Activated CD4-positive, alpha-beta T cell treated with anti-CD3 and anti-CD28 coated beads, Interleukin-10, Interleukin-2, amounts not matched to agents 100 ng/mL and 50 ng/mL, durations not matched to agents 16 hours and 8 hours (primary cell): ENCODE measurements at places on chromosomes 6 and 20.

- DNase-seq = no peak
Observed at GRCh38 chr20:38060536-38060935, 27.0 kb downstream of the RPRD1B start.

DNA sequence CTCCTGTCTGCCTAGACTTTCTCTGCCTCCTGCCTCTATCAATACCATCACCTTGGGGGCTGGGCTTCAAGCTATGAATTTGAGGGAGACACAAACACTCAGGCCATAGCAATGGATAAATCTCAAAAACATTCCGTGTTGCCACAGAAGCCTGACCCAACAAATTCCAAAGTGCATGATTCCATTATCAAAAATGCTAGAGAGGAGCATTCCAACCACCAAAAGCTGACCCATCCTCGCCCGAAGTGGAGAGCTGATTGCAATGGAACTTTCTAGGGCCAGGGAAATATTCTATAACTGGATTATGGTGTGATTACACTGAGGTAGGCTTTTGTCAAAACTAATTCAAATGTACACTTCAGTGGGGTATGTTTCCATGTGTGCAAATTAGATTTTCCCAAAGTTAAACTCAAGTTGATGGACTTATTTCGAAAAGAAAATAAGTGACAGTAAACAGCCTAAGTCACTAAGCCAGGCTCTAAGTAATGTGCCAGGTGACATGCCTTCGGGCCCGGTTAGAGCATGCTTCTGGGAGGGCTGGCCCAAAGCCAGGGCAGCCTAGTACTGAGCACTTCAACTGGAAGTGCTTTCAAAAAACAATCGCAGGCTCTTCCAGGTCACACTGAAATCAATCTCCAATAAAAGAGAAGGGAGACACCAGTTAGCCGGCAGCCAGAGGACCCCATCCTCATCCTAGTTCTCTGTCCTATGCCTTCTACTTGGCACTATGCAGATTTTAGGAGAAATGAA is 142.3 kb downstream of the TBXT start:
- DNase-seq = no peak

- DNase-seq = no peak
Observed at GRCh38 chr20:56592817-56593216, 36.3 kb upstream of the TFAP2C start.

DNA sequence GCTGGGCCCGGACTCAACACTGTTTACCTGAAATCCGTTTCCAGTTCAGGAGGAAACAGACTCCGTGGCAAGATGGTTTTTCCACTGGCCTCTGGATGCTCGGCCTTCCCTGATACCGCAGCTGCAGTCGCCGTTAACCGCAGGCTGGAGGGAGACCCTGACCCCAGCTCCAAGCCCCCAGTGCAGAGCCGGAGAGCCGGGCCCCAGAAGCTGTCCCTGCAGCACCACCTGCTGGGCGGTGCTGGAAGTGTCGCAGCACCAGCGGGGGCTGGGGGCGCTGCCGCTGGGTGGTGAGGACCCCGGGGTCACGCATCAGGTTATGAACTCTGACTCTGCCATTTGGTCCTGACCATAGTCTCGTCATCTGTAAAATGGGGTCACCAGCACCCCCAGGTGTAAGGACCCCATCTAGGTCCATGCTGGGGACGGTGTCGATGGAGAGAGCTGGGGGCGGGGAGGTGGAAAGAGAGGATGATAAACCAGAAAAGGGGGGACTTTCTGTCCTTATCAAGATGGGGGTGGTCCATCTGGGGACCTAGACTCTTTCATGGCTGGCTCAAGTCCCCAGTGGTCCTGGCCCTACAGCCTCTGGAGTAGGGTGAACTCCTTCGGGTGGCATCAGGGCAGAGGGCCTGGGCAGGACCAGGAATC is 20.8 kb upstream of the CHRNA4 start:
- DNase-seq = peak; percentile 28

- DNase-seq = no peak
Observed at GRCh38 chr20:62027116-62027515, 38.6 kb downstream of the TAF4 start.

DNA sequence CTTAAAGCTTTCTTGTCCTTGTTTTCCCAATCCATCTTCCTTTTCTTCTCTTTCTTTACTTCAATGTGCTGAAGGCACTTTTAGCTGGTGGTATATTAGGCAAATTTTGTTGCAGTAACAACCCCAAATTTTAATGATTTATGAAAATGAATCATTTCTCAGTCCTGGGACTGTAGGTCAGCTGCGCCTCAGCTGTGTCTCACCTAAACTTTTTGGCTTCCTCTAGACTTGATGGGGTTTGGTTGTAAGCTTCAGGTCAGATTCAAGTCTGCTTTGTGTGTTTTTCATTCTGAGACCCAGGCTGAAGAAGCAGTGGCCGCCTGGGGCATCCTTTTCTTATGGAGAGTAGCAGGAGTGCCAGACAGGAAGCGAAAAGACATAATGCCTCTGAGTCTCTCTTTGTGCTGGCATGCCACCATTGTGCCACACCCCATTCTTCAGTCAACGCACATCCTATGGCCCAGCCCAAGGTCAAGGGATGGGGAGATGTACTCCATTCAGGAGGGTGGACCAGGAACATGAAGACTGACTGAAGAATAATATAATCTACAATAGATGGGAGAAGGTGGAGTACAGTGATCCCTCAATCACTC is 28.9 kb upstream of the CD83 start:
- no peak for DNase-seq

GRCh38 chr20:63911176-63911575 is 16.2 kb downstream of the DNAJC5 start:
- DNase-seq = no peak

GRCh38 chr6:125809570-125810170 is 18.9 kb downstream of the NCOA7 start:
- no peak for DNase-seq

DNA sequence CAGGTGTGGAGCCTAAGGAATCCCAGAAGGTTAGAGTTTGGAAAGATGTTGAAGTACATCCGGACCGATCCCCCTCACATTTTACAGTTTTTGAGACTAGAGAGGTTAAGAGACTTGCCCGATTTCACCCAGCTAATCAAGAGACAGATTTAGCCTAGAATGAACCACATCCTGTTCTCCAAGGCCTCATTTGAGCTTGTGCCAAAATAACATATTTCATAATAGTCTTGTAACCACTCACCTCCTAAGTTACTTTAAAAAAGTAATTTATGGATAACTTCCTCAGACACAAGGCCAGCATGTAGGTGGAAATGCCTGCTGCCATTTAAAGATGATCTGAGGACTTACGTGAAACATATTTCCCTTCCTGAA is 39.8 kb upstream of the ARHGAP18 start:
- DNase-seq = peak; percentile 71

DNA sequence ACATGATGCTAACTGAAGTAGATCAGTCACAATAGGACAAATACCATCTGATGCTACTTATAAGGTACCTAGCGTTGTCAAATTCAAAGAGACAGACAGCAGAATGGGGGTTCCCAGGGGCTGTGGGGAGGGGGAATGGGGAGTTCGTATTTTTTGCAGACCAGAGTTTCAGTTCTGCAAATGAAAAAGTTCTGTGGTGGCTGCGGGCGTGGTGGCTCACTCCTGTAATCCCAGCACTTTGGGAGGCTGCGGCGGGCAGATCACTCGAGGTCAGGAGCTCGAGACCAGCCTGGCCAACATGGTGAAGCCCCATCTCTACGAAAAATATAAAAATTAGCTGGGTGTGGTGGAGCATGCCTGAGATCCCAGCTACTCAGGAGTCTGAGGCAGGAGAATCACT is 68.1 kb downstream of the SLC22A23 start:
- DNase-seq = no peak

GRCh38 chr20:52256454-52256853 is 64.9 kb upstream of the ZFP64 start:
- DNase-seq = no peak

- no peak for DNase-seq
Observed at GRCh38 chr6:142952614-142953013, 7.6 kb upstream of the HIVEP2 start.

DNA sequence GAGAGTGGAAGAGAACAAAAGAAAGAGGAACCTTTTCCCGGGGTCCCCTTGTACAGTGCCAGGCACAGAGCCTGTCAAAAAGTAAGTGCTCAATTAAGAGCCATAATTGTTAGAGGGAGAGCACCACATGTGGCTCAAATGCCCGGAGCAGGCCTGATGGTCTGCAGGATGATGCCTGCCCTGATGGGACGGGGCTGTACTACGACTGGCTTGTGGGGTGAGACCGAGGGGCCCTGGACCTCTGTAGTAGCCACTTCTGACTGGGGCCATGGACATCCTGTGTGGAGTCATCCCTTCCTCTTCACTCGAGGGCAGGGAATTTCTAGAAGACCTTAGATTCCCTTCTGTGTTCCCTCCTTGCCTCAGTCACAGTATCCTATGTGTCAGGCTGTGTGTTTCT is 47.9 kb downstream of the KCNK5 start:
- DNase-seq = no peak
